ENCODE measurements at places on chromosomes 2 and 18. TPM values are rescaled to one million over a fixed set of nuclear protein-coding genes. Genes with fewer than 3 reads are reported as not detected.

Gene GAD1
- total RNA-seq: 1.5 TPM

Gene TNFAIP6
- total RNA-seq: not detected

Gene EPHA4
- 14.7 TPM for total RNA-seq

Gene IL1RL1
- total RNA-seq: 51.0 TPM

Gene SPHKAP
- total RNA-seq: not detected

DNA sequence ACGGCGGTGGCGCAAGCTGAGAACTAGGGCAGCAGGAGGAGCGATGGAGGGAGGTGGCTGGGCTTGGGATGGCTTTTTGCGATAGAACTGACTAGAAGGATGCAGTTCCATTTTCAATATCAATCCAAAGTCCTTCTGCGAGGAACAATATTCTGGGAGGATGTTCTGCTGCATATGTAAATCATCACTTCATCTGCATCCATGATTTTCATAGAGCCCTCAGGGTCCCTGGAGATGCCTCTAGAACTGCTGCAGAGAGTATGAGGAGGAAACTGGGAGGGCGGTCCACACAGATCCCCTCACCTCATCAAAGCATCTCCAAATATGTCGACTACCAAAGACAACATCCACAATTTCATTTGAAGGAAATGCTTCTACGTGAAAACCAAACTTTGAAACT is 20.8 kb downstream of the CACNB4 start:
- H3K27me3 ChIP-seq: no peaks in the 10 kb centered on the region
- no peak for DNase-seq
- H3K36me3 ChIP-seq: no peaks in the 10 kb centered on the region

GRCh38 chr2:18284331-18284730 is 276.1 kb downstream of the RDH14 start:
- no peaks in the 10 kb centered on the region for H3K27me3 ChIP-seq

DNA sequence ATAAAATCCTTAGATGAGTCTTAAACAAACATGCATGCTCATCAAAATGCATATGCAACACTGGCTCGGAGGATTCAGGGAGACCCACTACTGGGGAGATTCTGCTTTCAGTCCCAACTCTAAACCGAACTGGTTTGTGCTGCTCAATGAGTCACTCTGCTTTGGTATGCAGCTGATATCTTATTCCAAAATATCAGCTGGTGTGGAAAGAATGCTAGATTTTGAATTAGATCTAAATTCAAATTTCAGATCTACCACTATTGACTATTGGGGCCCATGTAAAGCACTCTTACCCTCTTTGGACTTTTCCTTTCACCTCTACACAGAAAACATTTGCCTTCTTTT is 39.2 kb upstream of the TTN start:
- no peak overlapping the region for H3K27ac ChIP-seq
- H3K4me3 ChIP-seq: no peak overlapping the region
- H3K4me1 ChIP-seq: no peaks in the 10 kb centered on the region
- no peaks in the 10 kb centered on the region for H3K36me3 ChIP-seq
- no peaks in the 10 kb centered on the region for H3K27me3 ChIP-seq

DNA sequence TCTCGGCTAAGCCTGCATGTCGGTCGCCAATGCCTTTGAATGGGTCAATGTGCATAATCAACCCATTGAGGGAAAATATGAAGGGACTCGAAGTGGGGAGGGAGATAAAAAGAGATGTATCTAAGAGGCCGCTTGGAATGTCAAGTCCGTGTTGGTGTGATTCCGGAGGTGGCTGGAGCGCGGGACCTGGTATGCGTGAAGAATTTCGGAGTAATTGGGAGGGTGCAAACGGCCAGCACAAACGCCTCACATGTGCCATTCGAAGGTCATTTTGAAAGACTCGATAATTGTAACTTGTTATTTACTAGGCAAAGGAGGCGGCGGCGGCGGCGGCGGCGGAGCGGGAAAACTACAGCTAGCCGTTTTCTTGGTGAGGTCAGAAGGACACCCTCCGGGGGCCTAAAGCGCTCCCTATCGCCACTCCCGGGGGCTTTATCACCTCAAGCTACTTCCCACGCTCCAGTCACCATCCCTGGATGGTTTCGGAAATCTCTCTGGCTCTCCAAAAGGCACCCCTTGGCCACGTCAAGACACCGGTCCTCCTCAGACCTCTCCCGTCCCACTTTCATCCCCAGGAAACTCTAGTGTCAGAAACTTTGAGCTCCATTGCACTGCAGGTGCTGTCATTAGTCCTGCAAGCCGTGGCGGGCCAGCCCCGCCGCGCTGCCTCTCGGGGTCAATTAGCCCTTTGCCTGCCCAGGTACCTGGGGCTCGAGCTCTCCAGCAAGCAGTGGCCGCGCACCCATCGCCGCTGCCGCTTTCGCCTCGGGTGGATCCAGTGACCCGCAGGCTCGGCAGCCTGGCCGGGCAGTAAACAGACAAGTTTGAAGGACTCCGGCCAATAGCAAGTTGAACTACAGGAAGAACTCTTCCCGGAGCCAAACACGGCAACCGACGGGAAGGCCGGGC is 1.5 kb downstream of the ERBB4 start:
- no peaks in the 10 kb centered on the region for H3K36me3 ChIP-seq
- no peak overlapping the region for H3K4me3 ChIP-seq
- H3K4me1 ChIP-seq: peaks cover 22% of the 10 kb centered on the region
- no peak overlapping the region for H3K27ac ChIP-seq

- H3K36me3 ChIP-seq: no peaks in the 10 kb centered on the region
- DNase-seq: peak; percentile 68
- H3K27me3 ChIP-seq: no peaks in the 10 kb centered on the region
- no peaks in the 10 kb centered on the region for H3K4me1 ChIP-seq
- no peak overlapping the region for H3K27ac ChIP-seq
Measured at GRCh38 chr2:25566694-25567093, 106.7 kb downstream of the DTNB start.

DNA sequence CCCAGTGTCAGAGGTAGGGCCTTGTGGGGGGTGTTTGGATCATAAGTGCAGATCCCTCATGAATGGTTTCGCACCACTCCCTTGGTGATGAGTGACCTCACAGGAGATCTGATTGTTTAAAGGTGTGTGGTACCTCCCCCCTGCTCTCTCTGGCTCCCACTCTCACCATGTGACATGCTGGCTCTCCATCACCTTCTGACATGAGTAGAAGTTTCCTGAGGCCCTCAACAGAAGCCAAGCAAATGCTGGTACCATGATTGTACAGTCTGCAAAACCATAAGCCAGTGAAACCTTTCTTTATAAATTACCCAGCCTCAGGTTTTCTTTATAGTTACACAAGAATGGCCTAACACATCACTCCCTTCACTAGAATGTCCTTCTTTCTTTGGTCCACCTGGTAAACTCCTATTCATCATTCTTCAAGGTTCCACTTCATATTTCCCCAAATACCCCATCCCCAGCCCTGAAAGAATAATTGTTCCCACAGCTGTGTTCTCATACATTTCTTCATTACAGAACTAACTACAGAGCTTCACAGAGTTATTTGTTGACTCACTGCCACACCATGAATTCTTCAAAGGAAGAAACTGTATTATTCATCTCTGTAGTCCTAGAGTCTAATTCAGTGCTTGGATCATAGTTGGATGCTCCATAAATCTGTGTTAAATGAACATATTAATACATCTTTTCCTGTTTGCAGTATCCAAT is 81.2 kb upstream of the STK17B start:
- H3K27ac ChIP-seq: no peak overlapping the region
- H3K27me3 ChIP-seq: no peaks in the 10 kb centered on the region
- no peaks in the 10 kb centered on the region for H3K36me3 ChIP-seq
- H3K4me3 ChIP-seq: no peak overlapping the region
- DNase-seq: no peak
- peaks cover 4% of the 10 kb centered on the region for H3K4me1 ChIP-seq

- DNase-seq: no peak
- H3K36me3 ChIP-seq: no peaks in the 10 kb centered on the region
- H3K4me1 ChIP-seq: no peaks in the 10 kb centered on the region
Measured at GRCh38 chr2:235727891-235728799, 234.3 kb downstream of the AGAP1 start.

DNA sequence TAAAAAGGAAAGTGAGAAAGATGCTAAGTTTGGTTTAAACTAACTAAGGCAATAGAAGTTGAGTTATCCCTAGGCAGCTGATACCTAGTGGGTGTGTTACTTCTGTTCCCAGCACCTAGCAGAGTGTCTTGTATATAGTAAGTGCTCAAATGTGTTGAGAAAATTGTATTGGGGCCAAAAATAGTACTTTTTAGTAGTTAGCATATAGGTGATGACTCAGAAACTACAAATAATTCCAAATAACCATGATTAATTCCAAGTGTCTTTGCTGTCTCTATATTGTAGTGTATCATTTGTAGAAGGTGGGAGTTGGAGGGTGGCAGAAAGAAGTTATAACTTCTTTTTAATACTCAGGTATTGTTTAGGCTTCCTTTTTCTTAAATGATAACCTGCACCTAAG is 362.7 kb downstream of the RND3 start:
- H3K27ac ChIP-seq: no peak overlapping the region
- H3K4me3 ChIP-seq: no peak overlapping the region
- no peaks in the 10 kb centered on the region for H3K27me3 ChIP-seq
- no peaks in the 10 kb centered on the region for H3K36me3 ChIP-seq
- DNase-seq: no peak

- no peak for DNase-seq
- no peak overlapping the region for H3K27ac ChIP-seq
- H3K27me3 ChIP-seq: no peaks in the 10 kb centered on the region
- peaks cover 36% of the 10 kb centered on the region for H3K36me3 ChIP-seq
Measured at GRCh38 chr2:70992945-70993853, 1.5 kb downstream of the TEX261 start.

DNA sequence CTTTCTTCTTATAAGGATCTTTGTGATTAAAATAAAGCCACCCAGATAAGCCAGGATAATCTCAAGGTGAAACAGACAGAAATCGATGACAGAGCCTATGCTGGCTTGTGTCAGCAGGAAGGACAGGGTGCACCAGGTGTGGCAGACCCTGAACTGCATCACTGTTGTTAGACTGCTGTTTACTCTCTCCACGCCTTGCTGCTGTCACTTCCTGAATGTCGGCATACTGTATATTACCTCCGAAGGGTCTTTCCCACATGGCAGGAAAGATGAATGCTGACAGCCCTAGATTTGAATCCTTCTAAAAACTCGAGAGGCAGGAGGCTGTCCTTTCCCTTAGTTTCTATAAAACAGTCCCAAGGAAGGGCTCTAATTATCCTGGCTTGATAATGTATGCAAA is 18.9 kb upstream of the TMEM163 start:
- no peak overlapping the region for H3K4me3 ChIP-seq
- no peaks in the 10 kb centered on the region for H3K36me3 ChIP-seq
- no peaks in the 10 kb centered on the region for H3K4me1 ChIP-seq
- H3K27me3 ChIP-seq: no peaks in the 10 kb centered on the region
- no peak overlapping the region for H3K27ac ChIP-seq
- DNase-seq: no peak

DNA sequence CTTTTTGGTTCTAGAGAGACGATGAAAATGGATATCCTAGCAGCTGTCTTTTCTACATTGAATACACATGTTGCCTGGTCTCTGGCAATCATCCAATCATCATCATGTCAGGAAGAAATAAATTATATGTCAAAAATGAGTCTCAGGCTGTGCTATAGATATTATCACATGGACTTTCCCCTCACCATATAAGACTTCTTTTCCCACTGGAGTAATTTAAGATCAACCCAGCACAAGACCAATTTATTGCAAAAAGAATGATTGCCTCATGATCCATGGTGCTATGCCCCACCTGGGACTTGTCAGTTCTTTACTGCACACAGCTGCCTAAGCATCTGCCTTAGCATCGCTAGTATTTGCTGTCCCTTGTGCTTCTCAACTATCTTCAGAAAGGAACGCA is 783.7 kb upstream of the TMEFF2 start:
- no peaks in the 10 kb centered on the region for H3K36me3 ChIP-seq
- no peaks in the 10 kb centered on the region for H3K4me1 ChIP-seq
- DNase-seq: no peak
- no peak overlapping the region for H3K27ac ChIP-seq
- no peaks in the 10 kb centered on the region for H3K27me3 ChIP-seq
- H3K4me3 ChIP-seq: no peak overlapping the region

GRCh38 chr2:43171789-43172188 is 54.6 kb downstream of the ZFP36L2 start:
- H3K4me3 ChIP-seq: no peak overlapping the region
- H3K27ac ChIP-seq: no peak overlapping the region
- no peaks in the 10 kb centered on the region for H3K36me3 ChIP-seq
- peak; percentile 68 for DNase-seq
- peaks cover 11% of the 10 kb centered on the region for H3K4me1 ChIP-seq
